DMS 273 treated with DMSO at 0.1 percent for 48 hours (cell line): ENCODE measurements at places on chromosomes 7 and 10.
A peak's percentile ranks its signal among the peaks of the same experiment; 100 is the strongest.

GRCh38 chr10:33355274-33355673, 20.8 kb upstream of the NRP1 start:
- no peak for DNase-seq

DNA sequence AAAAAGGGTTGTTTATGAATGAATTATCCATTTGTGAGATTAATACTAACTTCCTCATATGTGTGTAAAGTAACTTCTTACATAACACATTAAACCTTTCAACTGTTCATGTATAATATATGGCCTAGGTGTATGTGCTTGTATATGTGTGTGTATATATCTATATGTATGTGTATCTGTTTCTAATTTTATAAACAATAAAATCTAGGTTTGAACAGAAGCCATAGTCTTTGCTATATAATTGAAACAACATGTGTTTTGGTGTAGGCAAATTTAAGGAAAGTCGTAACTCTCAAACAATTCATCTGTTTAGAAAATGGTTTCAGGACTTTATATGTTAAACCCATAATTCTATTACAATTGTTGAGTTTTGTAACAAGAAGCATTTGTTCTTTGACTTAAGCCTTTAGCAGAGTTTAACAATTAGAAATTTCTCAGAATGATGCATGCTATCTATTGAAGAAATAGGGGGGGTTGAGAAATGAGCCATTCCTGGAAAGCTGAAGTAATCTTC, 103.3 kb downstream of the BBS9 start:
- no peak for DNase-seq

DNA sequence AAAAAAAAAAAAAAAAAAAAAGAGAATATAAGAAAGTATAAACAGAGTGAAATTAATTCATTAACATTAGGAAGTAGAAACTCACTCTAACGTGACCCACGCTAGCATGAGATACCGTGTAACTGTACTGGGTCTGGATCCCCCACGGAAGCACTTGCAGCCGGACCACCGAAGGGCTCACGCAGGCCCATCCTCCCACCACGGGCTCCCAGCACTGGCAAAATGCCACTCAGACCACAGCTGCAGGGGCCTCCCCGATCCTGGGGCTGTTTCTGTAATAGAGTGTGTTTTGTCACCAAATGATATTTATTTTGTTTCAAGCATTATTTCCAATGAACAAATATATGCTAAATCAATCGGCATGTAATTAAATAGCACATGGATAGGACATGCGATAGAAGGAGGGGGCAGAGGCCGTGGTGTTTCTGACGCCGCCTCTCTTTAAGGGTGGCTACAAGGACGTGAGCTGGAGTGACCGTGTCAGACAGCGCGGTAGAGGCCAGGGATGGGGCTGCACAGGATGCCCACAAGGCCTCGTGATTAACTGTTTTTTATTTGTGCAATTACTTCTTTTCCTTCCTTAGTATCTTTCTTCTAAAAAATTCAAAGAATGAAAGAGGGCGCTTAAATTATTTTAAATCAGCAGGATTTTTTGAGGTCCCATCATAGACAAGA, 568.5 kb downstream of the PTPRN2 start:
- no peak for DNase-seq

- DNase-seq, result no peak
These were observed 59.5 kb downstream of the CCDC3 start for GRCh38 chr10:12941966-12942365.

DNA sequence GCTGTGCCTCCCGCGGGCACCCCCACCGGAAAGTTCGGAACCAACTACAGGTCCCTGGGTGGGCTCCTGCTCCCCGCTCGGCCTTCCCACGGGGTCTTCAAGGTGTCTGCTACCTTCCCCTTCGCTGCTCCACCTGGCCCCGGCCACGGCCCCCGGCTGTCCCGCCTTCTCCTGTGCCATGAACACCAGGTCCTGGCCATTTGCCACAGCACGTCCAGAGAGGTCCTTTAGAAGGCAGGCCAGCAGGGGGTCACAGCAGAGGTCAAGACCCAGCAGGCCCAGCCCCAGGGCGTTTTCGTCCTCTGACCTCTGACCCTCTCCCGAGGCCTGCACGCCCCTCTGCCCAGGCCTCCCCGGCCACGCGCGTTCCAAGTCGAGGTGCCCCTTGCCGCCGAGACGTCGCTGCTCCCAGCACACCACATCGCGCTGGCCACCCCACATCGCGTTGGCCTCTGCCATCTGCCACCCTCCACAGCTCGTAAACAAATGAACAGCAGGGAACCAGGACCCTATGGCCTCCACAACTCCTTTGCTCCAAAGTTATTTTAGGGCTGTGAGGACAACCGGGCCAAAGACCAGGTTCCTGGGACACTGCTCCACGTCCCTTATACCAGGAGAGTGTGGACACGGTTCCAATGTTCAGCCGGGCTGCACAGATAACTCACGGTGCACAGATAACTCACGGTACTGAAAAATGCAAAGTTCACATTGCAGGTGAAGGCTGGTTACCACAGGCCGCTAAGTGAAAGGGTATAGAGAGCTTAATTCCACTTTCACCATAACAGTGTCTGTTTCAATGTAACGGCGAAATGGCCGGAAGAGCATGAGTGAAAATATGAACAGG, 74.3 kb downstream of the CFAP46 start:
- DNase-seq, result no peak

- DNase-seq, result no peak
These were observed 958 bp upstream of the ESYT2 start for GRCh38 chr7:158830211-158830723.

GRCh38 chr10:78255796-78256638, 222.4 kb downstream of the RPS24 start:
- no peak for DNase-seq

GRCh38 chr10:3255075-3255474, 82.5 kb upstream of the PITRM1 start:
- no peak for DNase-seq

DNA sequence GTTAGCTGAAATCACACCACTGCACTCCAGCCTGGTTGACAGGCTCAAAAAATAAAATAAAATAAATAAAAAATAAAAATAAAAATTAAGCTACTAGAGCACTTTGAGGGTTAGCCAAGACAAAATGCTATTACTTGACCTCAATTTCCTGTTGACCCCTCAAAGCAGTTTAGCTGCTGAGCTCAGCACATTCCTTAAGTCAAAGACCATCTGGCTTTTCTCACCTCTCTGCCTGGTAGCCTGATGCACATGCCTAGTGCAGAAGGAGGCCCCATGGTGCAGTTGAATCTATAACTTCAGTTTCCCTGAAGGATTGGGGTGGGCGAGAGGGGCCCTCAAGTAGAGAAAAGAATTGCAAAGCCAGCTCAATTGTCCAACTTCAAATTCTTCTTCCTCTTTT, 211.1 kb upstream of the GALNT17 start:
- DNase-seq, result no peak

DNA sequence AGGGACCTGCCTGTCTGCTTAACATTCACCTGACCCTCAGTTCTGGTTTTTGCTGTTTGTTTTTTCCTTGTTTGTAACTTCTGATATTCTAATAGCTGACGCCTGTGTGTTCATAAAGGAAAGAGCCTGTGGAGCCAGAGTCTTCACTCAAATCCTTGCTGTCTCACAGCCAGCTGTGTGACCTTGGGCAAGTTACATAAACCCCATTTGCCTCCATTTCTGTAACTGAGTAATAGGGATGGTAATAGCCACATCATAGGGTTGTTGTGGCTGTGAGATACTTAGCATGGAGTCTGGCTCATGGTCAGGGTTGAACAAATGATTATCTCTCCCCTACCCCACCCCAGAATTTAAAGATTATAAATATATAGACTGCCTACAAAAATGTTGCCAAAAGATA, 27.0 kb downstream of the WBP1L start:
- DNase-seq, result no peak

DNA sequence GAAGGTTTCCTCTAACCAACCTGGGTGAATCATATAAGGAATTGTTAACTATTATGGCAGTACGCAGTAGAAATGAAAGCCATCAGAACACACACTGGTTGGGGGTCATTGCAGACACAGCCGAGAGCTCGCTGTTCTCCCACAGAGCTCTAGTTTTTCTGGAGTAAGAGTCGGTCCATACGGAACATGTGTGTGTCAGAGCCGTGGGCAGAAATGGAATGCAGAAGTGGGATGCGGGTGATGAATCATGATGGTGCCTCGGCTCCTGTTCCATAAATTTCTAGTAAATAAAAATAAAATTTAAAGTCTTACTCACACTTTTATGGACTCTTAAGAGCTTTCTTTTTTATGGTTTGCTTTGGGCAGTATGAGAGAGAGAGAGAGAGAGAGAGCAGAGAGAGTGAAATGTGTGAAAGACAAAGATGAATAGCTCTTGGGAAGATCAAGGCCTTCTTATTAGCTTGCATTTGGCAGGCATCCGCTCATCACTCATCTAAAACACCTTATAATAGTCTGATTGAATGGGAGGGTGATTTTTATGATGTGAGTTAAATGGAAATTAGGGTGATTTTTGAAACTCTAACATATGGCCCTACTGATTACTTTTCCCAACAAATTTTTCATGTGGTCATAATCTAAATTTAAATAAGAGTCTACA, 98.8 kb upstream of the PFKP start:
- DNase-seq, result no peak

GRCh38 chr10:96695366-96695765, 24.9 kb downstream of the PIK3AP1 start:
- no peak for DNase-seq

- DNase-seq, result peak; percentile 43
These were observed at the start of gene PRR15 for GRCh38 chr7:29563590-29564495. Gene PRR15, plus strand, starts transcription at chr7:29563835. Its CDS starts 2,495 bp downstream, at chr7:29566330.

DNA sequence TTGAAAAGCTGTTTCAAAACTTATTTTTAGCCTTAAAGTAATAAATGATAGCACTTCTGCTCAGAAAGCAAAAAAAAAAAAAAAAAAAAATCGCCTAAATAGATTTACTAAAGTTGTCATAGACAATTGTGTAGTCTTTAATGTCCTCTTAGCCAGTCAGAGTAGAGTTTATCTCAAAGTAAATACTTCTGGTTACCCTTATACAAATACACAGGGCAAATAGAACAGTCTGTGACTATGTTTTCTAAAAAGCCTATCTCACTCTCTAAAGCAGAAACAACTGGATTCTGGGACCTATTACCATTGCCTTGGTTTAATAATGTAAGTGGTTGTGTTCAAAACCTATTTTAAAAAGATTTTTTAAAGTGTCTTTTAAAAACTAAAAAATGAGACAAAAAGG, 156.2 kb upstream of the THSD7A start:
- DNase-seq, result no peak

GRCh38 chr10:43117777-43118583, 20.3 kb upstream of the CSGALNACT2 start:
- no peak for DNase-seq

DNA sequence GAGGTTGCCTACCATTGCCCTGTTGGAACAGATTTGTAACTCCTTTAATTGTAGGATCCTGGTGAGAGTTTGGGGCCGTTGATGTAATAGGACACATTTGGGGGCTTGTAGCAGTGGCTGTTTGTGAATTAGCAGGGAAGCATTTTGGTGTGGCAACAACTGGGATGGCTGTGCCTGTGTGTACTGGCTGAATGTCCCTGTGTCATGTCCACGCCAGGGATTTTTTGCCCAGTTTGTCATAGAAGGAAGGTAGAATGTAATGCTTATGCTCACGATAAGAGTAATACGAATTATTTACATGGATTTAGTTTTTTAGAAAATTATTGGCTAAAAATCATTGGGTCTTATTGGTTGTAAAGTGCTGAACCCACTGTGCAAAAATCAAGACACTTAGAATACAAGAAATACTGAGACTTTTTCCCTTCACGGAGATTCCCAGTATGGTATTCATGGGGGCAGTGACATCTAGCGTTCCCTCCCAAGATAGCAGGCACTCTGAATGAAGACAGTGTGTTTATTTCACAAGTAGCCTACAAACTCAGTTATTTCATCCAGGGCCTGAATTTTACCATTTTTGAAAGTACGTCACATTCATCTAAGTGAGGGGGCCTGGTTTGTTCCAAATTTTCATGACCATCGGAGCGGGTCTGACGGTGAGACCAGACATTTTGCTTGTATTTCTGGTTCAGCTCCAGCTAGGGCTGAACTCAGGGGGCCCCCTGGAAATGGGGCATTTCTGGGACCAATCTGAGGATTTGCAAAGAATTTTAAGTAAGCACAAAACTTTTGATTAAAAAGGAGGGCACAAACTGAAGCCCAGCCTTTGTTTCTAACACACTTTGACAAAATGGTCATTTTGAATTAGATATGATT, 74.7 kb downstream of the CACNB2 start:
- DNase-seq, result no peak

DNA sequence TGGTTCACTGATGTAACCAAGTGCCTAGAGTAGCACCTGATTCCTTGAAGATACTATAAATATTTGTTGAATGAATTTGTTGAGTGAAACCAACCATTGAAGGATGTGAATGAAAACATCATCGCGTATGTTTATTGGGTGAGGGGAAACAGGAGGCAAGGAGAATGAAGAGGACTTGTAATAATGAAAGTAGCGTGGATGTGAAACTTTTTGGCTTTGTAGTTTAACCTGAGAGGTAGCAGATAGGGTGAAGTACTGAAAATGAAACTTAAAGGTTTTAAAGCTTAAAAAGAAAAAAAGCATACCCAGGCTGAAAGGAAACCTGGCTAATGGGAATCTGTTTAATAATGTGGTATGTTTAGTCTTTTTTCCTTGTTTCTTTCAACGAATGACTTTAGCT, 5.2 kb downstream of the CCNY start:
- no peak for DNase-seq

- peak; percentile 44 for DNase-seq
These were observed 110.7 kb downstream of the ZNF467 start for GRCh38 chr7:149662591-149663095.

DNA sequence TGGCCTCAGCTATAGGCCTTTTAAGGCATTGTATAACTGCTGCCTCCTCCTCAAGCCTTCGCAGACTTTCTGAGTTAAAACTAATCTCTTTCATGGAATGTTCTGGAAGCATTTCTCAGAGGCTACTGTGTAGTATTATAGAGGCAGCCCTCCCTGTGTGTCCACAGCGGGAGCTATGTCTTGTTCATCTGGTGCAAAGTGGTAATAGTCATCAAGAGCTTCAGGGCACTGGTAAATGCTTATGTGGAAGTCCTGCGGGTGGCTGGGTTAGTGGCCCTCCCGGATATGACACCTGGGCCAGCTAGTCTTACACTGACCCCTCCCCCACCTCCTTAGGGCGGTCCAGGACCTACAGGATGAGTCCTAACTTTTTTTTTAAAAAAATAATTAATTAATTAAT, 2.2 kb upstream of the ABHD11 start:
- no peak for DNase-seq

- no peak for DNase-seq
These were observed 1165.0 kb downstream of the NXPH1 start for GRCh38 chr7:9598411-9598810.

GRCh38 chr7:90411510-90411909, 8.2 kb downstream of the CLDN12 start:
- no peak for DNase-seq

DNA sequence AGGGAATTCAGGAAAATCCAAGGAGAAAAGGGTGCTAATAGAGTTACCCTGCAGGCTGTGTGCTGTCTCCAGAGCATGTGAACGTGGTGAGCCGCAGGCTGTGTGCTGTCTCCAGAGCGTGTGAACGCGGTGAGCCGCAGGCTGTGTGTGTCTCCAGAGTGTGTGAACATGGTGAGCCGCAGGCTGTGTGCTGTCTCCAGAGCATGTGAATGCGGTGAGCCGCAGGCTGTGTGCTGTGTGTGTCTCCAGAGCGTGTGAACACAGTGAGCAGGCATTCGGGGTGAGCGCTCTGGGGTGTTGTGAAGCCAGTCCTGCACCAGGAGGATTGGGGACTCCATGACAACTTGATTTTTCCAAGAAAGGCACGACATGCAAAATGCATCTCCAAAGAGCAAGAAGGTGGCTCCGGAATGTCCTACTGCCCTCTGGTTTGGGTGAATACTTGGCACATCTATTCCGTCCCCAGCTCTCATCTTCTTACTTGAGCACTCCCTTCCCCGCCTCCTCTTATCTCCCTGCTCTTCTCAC, 407.9 kb upstream of the SHH start:
- DNase-seq, result no peak
